ENCODE measurements at places on chromosomes 11 and 22. TPM values are rescaled to one million over a fixed set of nuclear protein-coding genes. Genes with fewer than 3 reads are reported as not detected.

GRCh38 chr11:60795291-60795690 lies 10.2 kb downstream of the MS4A10 start:
- no peak for DNase-seq

- DNase-seq = no peak
Measured at GRCh38 chr11:64627371-64627770, 36.4 kb downstream of the SLC22A12 start.

DNA sequence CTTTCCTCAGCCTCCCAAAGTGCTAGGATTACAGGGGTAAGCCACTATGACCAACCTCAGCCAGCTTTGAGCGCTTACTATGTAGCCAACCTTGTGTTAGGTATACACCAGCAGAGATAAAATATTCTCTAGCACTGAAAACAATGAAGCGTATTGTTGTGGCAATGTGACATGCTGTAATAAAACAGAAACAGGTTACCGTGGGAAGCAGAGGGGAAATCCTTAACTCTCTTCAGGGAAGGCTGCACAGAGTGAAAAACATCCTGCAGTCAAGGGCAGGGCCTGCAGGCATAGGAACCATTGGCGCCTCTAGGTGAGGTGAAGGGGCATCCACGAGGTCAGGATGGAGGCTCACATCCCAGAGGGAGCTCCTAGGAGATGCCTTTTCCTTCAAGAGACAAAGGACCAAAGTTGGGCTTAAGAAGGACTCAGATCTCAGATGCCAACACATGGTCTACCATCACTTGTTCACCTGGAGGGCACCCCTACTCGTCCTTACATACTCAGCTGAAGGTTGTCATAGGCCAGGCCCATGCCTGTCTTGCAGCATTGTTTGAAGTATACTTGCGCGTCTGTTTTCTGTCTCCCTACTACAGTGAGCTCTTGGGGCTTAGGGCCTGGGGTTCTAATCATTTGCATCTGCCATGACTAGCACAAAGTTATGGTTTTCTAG lies 8.0 kb downstream of the POLD4 start:
- no peak for DNase-seq

Gene TMEM191B
- total RNA-seq = 0.13 TPM

Gene UBE2L6
- 18.5 TPM for total RNA-seq

DNA sequence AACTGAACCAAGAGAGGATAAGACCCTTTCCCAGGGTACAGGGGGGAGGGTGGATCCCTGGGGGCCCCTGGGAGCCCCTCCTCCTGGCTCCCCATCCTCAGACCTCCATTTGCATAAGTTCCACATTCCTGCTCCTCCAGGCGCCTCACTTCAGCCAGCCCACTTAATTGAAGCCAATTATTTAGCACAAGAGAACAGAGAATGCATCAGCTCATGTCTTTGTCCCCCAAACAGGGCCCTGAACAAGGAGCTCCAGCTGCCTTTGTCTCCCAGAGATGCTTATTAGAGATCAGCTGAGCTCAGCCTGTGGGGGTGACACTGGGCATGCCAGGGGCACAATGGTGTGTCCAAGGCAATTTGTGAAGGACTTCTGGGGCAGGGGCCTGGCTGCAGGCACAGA lies 89.9 kb upstream of the PRDM11 start:
- no peak for DNase-seq

Measured in muscle of leg (tissue), 16 donors.